PC-3 (cell line): ENCODE measurements at places on chromosomes 1 and 21. TPM values are rescaled to one million over a fixed set of nuclear protein-coding genes. Genes with fewer than 3 reads are reported as not detected.
A peak's percentile ranks its signal among the peaks of the same experiment; 100 is the strongest.

RORC gene
- 0.26 TPM in 1 of 2 replicates, not detected in the other for total RNA-seq

- no peak overlapping the region for H3K27ac ChIP-seq
- H3K4me3 ChIP-seq = no peak overlapping the region
- H3K36me3 ChIP-seq = no peaks in the 10 kb centered on the region
- H3K4me1 ChIP-seq = peaks cover 7% of the 10 kb centered on the region; the same call in 1 of the 2 replicates
Measured at GRCh38 chr1:232192781-232193450, 437.0 kb downstream of the SIPA1L2 start.

NUP210L gene
- 0.04 TPM in 1 of 2 replicates, not detected in the other for total RNA-seq

GRCh38 chr21:46616656-46617055, 11.8 kb upstream of the S100B start:
- H3K36me3 ChIP-seq = no peaks in the 10 kb centered on the region
- DNase-seq = no peak
- no peaks in the 10 kb centered on the region; the same call in 1 of the 2 replicates for H3K27me3 ChIP-seq
- H3K27ac ChIP-seq = no peak overlapping the region
- H3K4me3 ChIP-seq = no peak overlapping the region

TMEM52 gene
- total RNA-seq = 22.6 and 29.1 TPM in 2 replicates

ZNF683 gene
- total RNA-seq = not detected in 2 replicates

- H3K27me3 ChIP-seq = no peaks in the 10 kb centered on the region
- peaks cover 20% of the 10 kb centered on the region for H3K4me1 ChIP-seq
- peaks cover 18% of the 10 kb centered on the region for H3K36me3 ChIP-seq
Measured at GRCh38 chr1:149978547-149979023, 31.9 kb downstream of the OTUD7B start.

DNA sequence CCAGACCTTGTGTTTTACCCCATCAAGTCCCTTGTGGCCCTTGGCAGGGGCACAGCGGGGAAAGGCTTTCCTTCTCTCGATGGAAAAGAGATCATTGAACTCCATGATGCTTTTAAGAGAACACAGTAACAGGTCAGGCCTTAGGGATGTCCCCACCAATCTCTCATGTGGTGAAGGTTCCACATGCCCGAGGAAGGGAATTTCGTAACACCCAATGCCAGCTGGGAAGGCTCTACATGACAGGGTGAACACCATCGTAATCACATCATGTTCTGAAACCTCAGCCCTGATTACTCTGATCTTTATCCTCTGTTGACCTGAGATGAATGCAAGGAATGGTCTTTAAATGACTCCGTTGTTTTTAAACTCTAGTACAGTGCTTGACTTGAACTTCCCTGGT, 105.5 kb upstream of the SPAG17 start:
- H3K36me3 ChIP-seq = no peaks in the 10 kb centered on the region
- no peak overlapping the region for H3K4me3 ChIP-seq
- H3K4me1 ChIP-seq = no peaks in the 10 kb centered on the region
- no peak overlapping the region for H3K27ac ChIP-seq
- peaks cover 32% of the 10 kb centered on the region for H3K27me3 ChIP-seq

DNA sequence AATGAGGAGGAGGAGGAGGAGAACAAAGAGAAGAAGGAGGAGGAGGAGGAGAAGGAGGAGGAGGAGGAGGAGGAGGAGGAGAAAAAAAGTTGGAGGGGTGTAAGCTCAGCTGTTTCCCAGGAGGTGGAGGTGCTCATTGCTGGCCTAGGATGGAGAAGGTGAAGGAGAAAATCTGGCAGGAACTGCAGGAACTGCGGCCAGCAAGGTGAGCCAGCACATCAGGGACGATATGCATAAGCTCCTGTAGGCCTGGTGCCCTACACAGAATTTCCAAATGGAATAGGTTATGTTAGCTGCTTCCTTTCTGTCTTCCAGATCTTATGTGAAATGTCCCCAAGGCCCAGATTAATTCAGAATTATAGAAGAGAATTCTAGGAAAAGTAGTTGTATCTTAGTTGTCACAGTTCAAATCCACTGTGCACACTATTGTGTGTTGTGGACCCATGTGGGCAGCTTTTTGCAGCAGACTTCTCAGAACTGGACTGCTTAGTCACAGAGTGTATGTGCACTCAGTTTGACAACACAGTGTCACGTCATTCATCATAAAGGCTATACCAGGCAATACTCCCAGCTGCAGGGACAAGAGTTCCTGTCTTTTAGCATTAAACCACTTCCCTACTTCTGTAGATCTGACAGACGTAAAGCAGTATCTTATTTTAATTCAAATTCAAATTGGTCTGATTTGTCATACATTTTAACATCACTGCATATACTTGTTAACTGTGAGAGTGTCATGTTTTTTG, 303.7 kb downstream of the HLX start:
- no peak overlapping the region for H3K4me3 ChIP-seq
- peaks cover 6% of the 10 kb centered on the region; the same call in 1 of the 2 replicates for H3K4me1 ChIP-seq
- H3K27ac ChIP-seq = no peak overlapping the region
- no peak for DNase-seq
- no peaks in the 10 kb centered on the region for H3K36me3 ChIP-seq

DNA sequence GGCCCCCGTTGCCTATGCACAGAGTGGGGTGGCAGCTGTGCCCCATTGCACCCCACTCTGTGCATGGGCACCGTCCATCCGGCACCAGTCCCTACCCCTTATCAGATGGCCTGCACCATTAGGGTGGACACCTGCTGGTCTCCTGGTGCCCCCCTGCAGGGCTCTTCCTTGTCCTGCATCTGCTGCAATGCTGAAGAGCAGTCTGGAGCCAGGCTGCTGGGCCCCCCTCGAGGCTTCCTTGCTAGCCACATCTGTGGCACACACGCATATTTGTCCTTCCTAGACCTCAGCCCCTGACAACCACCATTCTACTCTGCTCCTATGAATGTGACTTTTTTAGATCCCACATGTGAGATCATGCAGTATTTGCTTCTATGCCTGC, 56.4 kb downstream of the COL18A1 start:
- peaks cover 12% of the 10 kb centered on the region for H3K4me1 ChIP-seq
- H3K4me3 ChIP-seq = no peak overlapping the region
- no peak overlapping the region for H3K27ac ChIP-seq
- 0 out of 2 replicates have a peak, but pooled peaks cover 5% of the 10 kb centered on the region for H3K36me3 ChIP-seq

DNA sequence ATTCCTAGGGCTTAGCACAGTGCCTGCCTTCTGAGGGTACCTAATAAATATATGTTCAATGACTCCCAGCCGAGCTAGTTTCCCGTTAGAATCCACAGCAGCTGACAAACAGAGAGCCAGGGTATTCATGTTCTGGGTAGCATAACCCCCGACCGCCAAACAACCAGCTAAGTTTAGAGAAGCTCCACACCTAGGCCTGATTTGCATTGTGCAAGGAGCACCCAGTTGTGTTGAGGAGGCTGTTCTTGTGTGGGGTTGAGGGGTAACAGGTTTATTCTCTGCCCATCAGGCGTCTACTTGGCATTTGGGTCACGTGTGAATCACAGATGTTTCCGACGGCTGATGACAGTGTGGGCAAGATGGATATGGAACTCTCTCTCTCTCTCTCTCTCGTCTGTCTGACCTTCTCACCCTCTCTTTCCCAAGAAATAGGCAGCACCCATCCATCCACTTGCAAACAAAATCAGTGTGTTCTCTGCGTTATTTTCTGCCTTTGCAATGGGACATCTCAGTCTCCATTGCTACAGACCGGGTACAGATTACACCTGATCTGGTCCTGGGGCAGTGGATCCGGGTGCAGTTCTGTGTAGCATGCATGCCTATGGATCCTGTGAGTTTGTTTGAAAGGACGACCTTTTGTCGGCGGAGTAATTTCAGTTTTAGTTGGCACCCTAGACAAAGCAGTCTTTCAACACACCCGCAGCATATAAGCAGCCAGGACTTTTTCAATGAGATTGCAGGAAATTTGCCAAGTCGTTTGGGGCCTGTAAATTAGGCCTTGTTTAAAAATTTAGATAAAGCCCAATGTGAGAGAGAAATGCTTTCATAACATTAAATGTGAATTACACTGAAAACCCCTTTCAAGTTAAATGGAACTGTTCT, 29.4 kb downstream of the KAZN start:
- H3K36me3 ChIP-seq = no peaks in the 10 kb centered on the region
- H3K27ac ChIP-seq = no peak overlapping the region
- H3K4me3 ChIP-seq = no peak overlapping the region
- no peaks in the 10 kb centered on the region for H3K27me3 ChIP-seq
- DNase-seq = no peak

DNA sequence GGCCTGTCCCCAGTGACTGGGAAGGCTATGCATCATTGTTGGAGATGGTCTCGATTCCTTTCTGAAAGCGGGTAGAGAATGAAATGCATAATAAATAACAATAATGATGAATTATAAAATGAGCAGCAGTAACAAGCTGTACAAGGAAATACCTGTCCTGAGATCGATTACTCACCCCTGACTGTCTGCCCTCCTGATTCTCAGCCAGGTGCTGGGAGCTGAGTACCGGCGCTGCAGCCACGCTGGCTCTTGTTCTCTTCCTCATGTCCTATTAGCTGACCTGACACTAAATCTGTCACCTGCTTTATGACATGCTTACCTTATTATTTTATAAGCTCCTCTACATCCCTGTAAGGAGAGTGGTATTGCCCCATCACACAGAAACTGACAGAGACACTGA, 3.4 kb downstream of the AGPAT3 start:
- H3K27ac ChIP-seq = peak overlapping the region; percentile 9
- peak; percentile 60 for DNase-seq
- H3K4me1 ChIP-seq = peaks cover 26% of the 10 kb centered on the region
- H3K36me3 ChIP-seq = peaks cover 7% of the 10 kb centered on the region; the same call in 1 of the 2 replicates
- H3K27me3 ChIP-seq = no peaks in the 10 kb centered on the region

GRCh38 chr1:8031176-8031785, 5.2 kb upstream of the ERRFI1 start:
- H3K27me3 ChIP-seq = no peaks in the 10 kb centered on the region
- peaks cover 36% of the 10 kb centered on the region for H3K4me1 ChIP-seq
- H3K36me3 ChIP-seq = no peaks in the 10 kb centered on the region
- no peak overlapping the region for H3K4me3 ChIP-seq

GRCh38 chr1:51331206-51332100, 1.1 kb upstream of the TTC39A start:
- H3K4me1 ChIP-seq = peaks cover 29% of the 10 kb centered on the region
- H3K27me3 ChIP-seq = no peaks in the 10 kb centered on the region
- peak overlapping the region; percentile 55 for H3K27ac ChIP-seq

GRCh38 chr1:205313563-205314308, 7.8 kb downstream of the NUAK2 start:
- no peak overlapping the region for H3K27ac ChIP-seq
- H3K36me3 ChIP-seq = no peaks in the 10 kb centered on the region
- no peaks in the 10 kb centered on the region for H3K27me3 ChIP-seq
- H3K4me3 ChIP-seq = no peak overlapping the region
- H3K4me1 ChIP-seq = peaks cover 20% of the 10 kb centered on the region

GIPC2 gene
- total RNA-seq = not detected in 2 replicates

DNA sequence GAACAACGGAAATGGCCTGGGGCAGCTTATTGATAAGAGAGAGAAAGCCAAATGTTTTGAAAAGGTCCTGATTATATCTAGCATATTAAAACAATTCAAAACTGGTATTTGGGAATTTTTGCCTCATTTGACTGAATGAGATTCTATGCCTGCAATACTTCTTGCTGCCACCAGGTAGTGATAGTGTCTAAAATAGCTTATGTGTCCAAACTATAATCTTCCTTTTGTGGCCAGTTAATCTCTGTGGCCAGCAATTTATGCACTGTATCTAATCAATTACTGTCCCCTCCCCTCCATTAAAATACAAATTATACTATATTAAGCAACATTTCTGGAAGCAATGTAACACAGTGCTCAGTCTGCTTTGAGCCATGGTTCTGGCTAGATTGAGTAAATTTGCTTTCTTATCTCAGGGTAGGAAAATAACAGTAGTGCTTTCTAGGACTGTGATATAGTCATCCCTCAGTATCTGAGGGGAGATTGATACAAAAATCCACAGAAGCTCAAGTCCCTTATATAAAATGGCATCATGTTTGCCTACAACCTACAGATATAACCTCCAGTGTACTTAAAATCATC, 91.8 kb downstream of the FOXD2 start:
- DNase-seq = peak; percentile 36
- no peaks in the 10 kb centered on the region for H3K36me3 ChIP-seq
- no peak overlapping the region for H3K4me3 ChIP-seq
- no peaks in the 10 kb centered on the region for H3K4me1 ChIP-seq
- H3K27me3 ChIP-seq = no peaks in the 10 kb centered on the region

PLEKHM2 gene
- 31.3 and 44.6 TPM in 2 replicates for total RNA-seq

DNA sequence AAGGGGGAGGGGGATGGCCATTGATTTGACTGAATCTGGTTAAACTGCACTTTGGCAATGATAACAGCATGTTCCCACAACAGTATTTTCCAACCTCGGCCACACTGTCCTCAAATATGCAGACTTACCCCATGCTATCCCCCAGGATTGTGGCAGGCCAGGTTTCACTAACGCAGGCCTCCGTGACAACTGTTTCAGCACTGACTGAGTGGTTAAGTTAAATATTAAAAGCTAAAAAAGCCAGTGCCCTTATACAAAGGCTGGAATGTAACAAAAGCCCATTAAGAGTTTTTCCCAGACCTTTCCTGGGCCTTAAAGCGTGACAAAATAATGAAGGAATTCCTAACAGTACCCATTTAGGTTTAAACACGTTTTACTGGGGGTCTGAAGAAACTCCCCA, 202.9 kb downstream of the USP25 start:
- DNase-seq = no peak
- peaks cover 4% of the 10 kb centered on the region; the same call in 1 of the 2 replicates for H3K4me1 ChIP-seq
- no peaks in the 10 kb centered on the region for H3K36me3 ChIP-seq

SPAG17 gene
- not detected in 2 replicates for total RNA-seq

TMEM61 gene
- 0.95 and 3.8 TPM in 2 replicates for total RNA-seq

GRCh38 chr1:176466514-176466913, 3.5 kb downstream of the PAPPA2 start:
- no peak overlapping the region for H3K4me3 ChIP-seq
- H3K27ac ChIP-seq = no peak overlapping the region
- no peaks in the 10 kb centered on the region for H3K36me3 ChIP-seq
- no peaks in the 10 kb centered on the region for H3K4me1 ChIP-seq
- H3K27me3 ChIP-seq = no peaks in the 10 kb centered on the region
- peak; percentile 43 for DNase-seq

- H3K27me3 ChIP-seq = no peaks in the 10 kb centered on the region
- peak; percentile 84 for DNase-seq
- no peak overlapping the region for H3K4me3 ChIP-seq
- H3K36me3 ChIP-seq = no peaks in the 10 kb centered on the region
- H3K4me1 ChIP-seq = no peaks in the 10 kb centered on the region
- H3K27ac ChIP-seq = no peak overlapping the region
Measured at GRCh38 chr1:119549719-119550132, 42.7 kb downstream of the HSD3B1 start.

DNA sequence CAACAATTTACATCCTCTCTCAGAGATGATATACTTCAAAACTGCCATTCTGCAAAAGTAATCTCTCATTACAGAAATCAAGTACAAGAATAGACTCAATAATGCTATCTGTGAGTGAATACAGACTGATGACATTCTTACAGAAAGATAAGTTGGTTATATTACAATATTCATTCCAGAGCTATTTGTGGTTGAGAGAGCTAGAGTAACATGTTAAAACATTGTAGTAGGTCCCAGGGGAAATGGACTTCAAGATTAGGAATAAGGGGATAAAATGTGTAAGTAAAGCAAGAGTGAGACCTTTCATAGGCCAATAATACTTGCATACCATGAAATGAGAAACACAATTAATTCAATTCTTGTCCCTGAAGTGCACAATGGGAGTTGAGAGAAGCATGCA, 1.5 kb downstream of the F13B start:
- no peak overlapping the region for H3K27ac ChIP-seq
- H3K4me1 ChIP-seq = no peaks in the 10 kb centered on the region
- no peak for DNase-seq
- H3K4me3 ChIP-seq = no peak overlapping the region
